Posterior vena cava (tissue), 2 donors: ENCODE measurements at places on chromosomes 3 and 15. TPM values are rescaled to one million over a fixed set of nuclear protein-coding genes. Genes with fewer than 3 reads are reported as not detected.

DNA sequence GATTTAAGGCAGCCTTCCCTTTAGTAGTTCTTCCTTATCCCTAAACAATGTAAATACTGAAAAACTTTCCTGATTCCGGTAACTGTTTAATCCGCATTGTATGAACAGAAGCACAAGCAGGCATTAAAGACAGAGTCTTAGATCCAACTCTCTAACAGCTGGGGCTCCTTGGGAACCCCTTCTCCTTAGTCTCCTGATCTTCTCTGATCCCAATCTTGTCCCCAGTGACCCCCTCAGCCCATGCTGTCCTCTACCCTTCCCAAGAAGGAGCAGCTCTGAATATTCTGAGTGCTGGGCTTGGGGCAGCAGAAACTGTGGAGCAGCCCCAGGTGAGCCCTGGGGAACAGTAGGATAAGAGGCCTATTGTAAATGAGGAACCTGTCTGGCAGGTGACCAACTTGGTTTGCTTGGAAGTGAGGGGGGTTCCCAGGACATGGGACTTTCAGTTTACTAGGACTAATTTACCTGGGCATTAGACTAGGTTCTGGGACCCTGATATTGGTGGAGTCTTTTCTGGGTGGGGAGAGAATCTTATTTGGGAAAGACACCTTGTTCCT is 13.0 kb upstream of the SLC30A4 start:
- no peak for DNase-seq

DNA sequence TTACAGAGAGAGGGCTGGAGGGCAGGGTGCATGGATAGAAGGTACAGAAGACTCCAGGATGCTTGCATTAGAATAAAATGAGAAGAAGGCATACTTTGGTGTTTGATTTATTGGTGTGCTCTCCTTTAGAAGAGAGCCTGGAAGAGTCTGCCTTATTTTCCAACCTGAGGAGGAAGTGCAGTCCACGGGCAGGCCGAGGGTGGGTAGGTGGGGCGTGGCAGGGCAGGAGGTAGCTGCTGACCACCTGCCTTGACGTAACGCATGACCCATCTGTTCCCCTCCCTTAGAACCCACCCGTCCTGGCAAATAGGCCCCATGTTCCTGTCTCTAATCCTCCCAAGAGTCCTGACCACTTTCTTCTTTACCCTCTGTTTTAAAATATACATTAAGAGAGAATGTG is 222.3 kb upstream of the LYSMD4 start:
- DNase-seq: no peak

DNA sequence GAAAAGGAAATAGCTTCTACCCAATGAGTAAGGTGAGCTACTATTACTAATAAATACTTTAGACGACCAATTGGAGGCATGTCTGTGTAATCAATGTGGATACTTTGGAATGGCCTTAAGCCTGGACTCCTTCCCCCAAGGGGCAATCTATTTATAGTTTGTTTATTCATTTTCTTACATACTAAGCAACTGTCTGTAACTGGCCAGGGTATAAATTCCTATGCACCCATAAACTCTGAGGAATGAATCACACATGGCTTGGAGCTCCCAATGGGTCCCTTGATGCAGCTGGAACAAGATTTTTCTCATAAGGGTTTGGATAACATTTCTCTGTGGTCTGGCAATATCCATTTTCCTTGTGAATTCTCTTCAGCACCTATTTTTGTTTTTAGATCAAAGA is 506.8 kb downstream of the EDEM1 start:
- DNase-seq: no peak

DNA sequence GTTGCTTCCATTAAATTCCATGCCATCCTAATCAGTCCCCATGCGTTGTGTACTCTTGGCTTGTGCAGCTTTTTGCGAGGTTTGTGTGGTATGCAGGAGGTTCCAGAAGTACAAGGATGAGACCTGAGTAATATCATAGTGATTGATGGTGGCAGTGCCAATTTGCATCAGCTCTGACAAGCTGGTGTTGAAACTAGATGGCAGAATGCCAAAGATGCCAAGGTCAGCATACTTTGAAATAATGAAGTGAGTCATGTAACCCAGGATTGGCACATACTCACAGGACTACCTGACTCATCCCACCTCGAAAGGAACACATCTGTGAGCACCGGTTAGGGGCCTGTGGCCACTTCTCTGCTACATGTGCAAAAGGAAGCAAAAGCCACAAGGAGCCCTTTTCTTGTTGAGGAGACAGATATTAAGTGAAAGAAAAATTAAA is 14.3 kb downstream of the KAT2B start:
- DNase-seq: no peak

DNA sequence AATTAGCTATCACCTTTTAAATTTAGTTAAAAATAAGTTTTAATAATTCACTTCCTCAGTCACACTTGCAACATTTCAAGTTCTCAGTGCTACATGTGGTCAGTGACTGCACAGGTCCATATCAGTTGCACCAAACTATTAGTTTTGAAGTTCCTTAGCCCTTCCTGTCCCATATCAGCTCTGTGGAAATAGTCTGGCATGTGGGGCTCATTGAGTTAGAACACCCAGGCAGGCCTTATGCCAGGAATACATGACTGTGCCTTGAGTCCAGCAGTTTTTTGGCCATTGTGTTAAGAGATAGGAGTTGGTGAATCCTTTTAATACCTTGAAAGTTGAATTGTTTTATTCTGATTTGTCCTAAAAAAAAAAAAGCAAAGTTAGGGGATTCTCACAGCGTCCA is 153.7 kb upstream of the BFSP2 start:
- no peak for DNase-seq

DNA sequence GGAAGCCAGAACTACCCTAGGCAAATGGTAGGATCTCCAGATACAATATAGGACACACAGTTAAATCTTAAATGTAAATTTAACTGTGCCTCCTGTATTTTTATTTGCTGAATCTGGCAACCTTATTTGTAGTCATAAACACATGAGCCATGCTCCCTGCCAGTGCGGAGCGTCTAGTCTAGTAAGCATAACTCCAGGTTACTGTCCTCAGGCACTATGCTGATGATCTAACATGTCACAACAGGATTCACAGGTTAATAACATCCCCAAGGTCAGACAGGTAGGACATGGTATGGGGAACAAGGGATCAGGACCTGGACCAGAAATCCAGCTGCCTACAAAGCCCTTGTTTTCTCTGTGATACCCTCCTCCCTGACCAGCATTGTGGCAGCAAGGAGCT is 305.1 kb downstream of the CACNA2D3 start:
- DNase-seq: no peak

GRCh38 chr15:88069561-88069960 is 187.0 kb downstream of the NTRK3 start:
- DNase-seq: no peak

GRCh38 chr3:139307601-139308555 is 35.9 kb upstream of the MRPS22 start:
- no peak for DNase-seq

DNA sequence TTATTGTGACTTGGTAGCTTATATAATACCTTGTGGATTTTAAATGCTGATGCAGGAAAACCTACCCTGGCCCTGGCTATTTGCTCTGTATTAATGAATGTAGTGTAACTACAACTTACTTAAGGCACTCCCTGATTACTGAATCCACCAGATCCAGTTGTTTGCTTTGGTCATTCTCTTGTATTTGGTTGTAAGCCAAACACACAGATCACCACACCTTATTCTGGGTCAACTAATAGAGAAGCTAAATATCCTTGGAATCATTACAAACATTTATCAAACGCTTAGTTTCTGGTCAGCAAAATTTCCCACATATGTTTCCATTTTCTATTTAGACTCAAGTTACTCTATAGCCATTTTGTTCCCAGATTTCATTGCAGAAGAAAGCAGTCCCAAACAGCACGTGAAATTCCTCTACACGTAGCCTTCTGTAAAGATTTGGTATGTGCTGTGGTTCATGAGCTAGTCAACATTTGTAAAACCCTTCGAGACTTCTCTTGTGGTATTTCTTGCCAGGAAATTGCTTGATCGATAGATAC is 322.6 kb downstream of the MEX3B start:
- no peak for DNase-seq

- no peak for DNase-seq
Observed at GRCh38 chr3:126226374-126226773, 46.0 kb upstream of the ALDH1L1 start.

DNA sequence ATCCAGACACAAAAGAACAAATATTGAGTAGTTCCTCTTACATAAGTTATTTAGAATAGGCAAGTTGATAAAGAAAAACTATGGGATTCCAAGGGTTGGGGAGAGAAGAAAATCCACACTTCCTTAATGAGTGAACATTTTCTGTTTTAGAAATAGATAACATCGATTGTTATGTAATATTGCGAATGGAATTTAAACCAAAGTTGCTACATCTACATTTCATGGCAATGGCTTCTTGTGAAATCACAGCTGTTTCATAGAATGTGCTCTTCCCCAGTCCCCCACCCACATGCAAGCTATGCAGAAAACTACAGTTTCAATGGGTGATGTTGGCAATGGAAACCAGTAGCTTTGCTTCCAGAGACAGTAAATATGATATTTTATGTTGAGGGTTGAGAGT is 1639.5 kb downstream of the SI start:
- no peak for DNase-seq

- no peak for DNase-seq
Observed at GRCh38 chr3:170697908-170698307, 112.0 kb upstream of the SLC7A14 start.

DNA sequence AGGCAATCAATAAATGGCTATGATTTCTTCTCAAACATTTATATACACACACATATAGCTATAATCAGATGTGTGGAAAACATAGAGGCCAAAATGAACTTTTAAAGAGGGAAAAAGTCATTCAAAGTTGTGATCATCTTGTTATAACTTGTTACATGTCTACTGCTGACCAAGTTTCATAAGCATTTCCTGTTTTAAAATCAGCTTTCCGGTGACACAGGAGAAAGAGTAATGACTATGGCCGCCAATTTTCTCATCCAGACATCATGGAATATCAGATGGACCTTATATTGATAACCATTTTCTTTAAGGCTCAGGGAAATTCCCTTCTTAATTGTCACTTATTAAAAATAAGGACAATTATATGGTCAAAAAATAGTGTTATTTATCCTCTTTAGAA is 71.7 kb upstream of the AGTR1 start:
- DNase-seq: no peak

DNA sequence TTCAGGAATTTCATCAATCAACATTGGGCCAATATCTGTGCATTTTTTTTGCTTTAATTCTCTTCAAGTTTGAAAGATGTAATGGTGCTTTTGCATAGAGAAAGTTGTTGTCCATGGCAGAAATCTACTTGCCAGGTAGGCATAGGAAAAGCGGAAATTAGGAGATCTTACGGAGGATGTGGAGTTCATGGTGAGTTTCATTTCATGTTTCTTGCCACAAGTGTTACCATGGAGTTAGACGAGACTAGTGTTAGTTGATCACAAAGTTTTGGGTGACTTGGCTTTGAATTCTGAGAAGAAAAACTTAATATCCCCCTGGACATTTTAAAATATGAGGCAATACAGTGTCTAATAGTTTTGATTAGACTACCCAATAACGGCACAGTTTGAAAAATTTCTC is 1.0 kb upstream of the P2RY13 start:
- no peak for DNase-seq

DNA sequence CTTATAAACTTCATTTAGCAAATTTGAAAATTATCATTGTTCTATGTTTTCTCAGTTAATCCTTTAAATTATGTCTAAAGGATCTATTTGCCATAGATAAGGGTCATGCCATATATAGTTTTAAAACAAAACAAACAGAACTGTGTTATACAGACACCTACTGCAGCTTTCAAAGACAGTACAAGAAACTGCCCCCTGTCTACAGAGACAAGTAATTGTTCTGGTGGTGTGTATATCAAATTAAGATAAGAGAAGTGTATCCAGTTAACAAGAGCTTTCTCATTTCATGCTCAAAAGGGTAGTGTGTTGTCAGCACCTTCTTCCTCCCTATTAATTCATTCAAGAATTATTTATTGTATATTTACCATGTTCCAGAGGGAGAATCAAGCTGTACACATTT is 201.2 kb downstream of the FMN1 start:
- no peak for DNase-seq

GRCh38 chr3:66110840-66111239 is 72.1 kb upstream of the MAGI1 start:
- no peak for DNase-seq

GRCh38 chr3:177193688-177194268 is 3.5 kb downstream of the TBL1XR1 start:
- no peak for DNase-seq

DNA sequence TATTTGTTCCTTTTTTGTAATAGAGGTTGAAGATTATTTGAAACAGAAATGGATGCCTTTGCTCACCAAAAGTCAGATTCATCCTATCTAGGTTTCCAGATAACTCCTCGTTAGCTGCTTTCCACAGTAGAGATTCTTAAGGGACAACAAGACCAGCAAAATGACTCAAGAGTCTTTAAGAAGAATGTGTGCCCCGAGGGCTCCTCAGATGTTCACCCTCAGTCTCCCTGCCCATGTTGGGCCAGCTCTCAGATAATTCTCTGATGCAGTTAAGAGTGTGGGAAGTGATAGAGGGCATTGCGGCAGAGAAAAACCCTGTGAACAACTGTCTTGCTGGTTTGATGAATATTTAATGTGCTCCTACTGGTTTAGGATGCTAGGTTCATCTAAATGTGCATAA is 251.1 kb downstream of the PTPRG start:
- DNase-seq: no peak

- no peak for DNase-seq
Observed at GRCh38 chr3:27130796-27131195, 238.4 kb downstream of the NEK10 start.

DNA sequence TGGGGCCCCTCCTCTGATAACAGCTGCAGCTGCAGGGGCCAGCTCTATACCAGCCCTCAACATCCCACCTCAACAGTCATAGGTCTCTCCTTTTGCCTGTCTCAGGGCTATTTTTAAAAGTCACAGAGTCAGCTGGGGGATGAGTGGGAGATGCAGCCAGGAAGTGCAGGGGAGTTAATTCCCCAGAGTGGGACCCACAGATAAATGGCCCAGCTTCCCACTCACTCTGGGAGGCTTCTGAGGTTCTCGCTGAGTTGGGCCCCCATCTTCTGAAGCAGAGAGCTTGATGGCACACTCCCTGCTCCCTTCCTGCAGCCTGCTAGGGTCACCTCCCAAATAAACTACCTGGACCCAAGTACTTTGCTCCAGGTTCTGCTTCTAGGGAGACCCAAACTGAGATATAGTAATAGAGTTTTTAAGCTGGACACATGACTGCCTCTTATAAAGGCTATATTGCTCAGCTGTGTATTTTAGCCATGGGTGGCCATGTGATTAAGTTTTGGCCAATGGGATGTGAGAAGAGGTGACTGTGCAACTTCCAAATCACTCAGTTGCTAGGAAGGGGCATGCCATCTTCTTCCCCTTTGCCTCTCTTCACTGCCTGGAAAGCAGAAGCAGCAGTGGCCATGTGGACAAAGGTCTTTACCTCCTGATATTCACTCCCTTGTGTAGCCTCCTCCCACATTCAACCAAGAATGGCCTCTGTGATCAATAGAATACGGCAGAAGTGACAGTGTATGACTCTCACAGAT is 15.5 kb upstream of the VIPR1 start:
- DNase-seq: no peak

LRRK1 gene
- 22.3 TPM for total RNA-seq

ITIH1 gene
- 2.6 TPM for total RNA-seq

CILP gene
- 9.6 TPM for total RNA-seq

SCAANT1 gene
- total RNA-seq: not detected

PRSS50 gene
- not detected for total RNA-seq

IL17RD gene
- total RNA-seq: 22.9 TPM

GP5 gene
- total RNA-seq: 0.05 TPM

RBPMS2 gene
- total RNA-seq: 5.3 TPM

HEG1 gene
- 101 TPM for total RNA-seq

MIX23 gene
- total RNA-seq: 13.8 TPM

ATP8B4 gene
- total RNA-seq: 21.1 TPM

CACNA2D3 gene
- total RNA-seq: 2.0 TPM

GLCE gene
- total RNA-seq: 9.5 TPM

THPO gene
- 0.71 TPM for total RNA-seq
